ENCODE measurements at places on chromosomes 16 and 17.

GRCh38 chr17:6674586-6674985 lies 23.0 kb downstream of the C17orf100 start:
- DNase-seq, result no peak

DNA sequence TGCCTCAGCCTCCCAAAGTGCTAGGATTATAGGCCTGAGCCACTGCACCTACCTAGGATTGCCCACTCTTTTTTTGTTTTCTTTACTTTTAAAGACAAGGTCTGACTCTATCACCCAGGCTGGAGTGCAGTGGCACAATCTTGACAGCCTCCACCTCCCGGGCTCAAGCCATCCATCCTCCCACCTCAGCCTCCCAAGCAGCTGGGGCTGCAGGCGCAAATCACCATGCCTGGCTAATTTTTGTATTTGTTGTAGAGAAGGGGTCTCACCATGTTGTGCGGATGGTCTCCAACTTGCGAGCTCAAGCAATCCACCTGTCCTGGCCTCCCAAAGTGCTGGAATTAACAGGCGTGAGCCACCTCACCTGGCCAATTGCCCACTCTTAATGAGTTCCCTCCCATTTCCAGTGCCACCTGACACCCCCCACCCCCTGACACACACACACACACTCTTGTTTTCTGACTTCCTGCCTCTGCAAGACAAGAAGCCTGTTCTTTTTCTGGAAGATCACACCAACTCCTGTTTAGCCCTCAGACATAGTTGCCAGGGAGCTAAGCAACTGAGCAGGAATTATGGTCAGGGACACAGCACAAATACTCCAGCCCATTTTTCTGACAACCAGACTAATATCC lies 2.6 kb downstream of the OVCA2 start:
- DNase-seq, result no peak

- DNase-seq, result no peak
Measured at GRCh38 chr16:76194616-76195015, 82.6 kb upstream of the CNTNAP4 start.

- no peak for DNase-seq
Measured at GRCh38 chr17:33970279-33970678, 284.8 kb upstream of the CCL2 start.

DNA sequence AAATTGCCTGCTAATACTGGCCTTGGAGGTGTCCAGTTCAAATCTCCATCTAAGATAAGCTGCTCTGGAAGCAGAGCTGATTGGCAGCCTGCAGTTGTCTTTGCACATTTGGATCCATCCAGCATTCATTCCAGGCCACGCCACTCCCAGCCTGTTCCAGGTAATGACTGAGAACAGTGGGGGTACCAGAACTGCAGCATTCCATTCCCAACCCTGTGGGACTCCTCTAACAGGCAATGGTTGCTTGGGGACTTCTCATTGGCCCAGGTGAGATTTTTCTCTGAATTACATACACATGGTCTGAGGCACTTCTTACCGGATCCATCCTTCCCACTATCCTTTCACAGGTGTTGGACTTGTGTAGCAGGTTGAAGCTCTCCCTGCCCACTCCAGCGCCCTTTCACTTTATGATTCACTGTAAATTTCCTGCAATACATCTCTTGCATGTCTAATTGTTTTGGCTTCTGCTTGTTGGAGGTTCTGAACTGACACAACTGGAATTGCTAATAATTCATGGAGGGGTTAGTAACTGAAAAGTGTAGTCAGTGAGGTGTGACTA lies 206.1 kb upstream of the ZFHX3 start:
- no peak for DNase-seq

GRCh38 chr16:49659356-49659755 lies 196.6 kb downstream of the ZNF423 start:
- DNase-seq, result no peak

DNA sequence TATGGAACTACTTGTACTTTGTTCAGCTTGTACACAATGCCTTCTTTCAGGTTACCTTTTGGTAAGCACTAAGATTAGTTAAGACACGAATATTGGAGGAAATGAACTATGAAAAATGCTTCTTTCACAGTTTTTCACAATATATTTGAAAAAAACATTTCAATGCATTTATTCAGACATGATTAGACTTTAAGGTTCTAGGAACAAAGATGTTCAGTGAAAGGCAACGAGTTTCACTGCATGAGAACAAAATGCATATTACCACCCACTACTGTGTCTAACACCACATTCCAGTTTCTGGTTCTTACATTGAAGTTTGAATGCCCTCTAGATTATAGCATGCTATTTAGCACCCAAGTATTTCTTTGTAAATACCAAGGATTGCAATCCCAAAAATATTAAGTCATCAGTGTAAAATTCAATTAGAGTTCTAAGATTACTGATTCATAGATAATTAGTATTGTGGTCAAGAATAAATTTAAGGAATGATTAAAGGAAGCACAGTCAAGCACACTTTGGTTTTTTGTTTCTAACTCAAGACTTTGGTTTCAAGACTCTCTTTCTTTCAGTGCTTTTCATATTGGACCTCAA lies 261.7 kb downstream of the CEP112 start:
- no peak for DNase-seq

- no peak for DNase-seq
Measured at GRCh38 chr16:53458635-53459034, 24.4 kb downstream of the RBL2 start.

Measured in GM12865 (cell line).